EL (cell line): ENCODE measurements at places on chromosomes 4 and X.

- DNase-seq, result peak; percentile 56
Observed at GRCh38 chr4:138576684-138577083, 334.5 kb upstream of the SLC7A11 start.

DNA sequence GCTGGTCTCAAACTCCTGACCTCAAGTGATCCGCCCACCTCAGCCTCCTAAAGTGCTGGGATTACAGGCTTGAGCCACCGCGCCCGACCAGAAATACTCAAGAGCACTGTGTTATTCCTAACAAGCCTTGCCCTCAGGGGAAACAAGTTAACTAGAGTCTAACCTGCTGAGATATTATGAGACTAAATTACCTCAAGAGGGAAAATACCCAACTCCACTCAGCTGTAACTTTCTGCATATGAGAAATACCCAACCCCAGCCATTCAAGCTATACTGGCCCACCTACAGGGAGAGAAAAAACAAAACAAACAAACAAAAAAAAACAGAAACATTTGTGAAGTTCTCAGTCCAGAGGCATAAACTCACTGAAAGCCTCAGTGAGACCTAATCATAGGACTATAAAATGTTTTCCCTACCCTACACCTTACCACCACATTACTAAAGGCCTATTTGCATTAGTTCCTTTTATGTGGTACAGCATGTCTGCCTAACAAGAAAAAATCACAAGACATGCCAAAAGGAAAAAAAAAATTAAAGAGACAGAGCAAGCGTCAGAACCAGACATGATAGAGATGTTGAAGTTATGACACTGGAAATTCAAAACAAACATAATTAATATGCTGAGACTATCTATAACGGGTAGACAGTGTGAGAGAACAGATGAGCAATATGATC, 876.0 kb downstream of the FSTL5 start:
- no peak for DNase-seq

DNA sequence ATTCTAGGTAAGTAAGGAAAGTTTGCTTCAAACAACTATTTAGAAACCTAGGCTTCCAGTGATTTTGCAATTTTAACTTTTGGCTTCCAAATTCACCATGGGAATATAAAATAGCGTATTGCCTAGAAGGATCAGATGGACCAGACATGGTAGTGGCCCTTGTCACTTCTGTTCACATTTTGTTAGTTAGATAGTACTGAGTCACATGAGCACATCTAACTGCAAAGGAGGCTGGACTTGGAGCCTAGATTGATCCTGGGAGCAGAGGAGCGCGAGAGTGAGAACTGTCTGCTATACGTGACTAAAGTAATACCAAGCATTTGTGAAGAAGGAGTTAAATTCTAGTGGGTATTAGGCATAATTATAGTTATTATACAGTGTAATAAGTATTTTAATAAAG, 102.4 kb downstream of the ARHGAP24 start:
- DNase-seq, result no peak

- DNase-seq, result peak; percentile 14
Observed at GRCh38 chr4:187814737-187815465, 180.7 kb upstream of the ZFP42 start.

- no peak for DNase-seq
Observed at GRCh38 chr4:82099928-82100579, 273.7 kb downstream of the HNRNPD start.

DNA sequence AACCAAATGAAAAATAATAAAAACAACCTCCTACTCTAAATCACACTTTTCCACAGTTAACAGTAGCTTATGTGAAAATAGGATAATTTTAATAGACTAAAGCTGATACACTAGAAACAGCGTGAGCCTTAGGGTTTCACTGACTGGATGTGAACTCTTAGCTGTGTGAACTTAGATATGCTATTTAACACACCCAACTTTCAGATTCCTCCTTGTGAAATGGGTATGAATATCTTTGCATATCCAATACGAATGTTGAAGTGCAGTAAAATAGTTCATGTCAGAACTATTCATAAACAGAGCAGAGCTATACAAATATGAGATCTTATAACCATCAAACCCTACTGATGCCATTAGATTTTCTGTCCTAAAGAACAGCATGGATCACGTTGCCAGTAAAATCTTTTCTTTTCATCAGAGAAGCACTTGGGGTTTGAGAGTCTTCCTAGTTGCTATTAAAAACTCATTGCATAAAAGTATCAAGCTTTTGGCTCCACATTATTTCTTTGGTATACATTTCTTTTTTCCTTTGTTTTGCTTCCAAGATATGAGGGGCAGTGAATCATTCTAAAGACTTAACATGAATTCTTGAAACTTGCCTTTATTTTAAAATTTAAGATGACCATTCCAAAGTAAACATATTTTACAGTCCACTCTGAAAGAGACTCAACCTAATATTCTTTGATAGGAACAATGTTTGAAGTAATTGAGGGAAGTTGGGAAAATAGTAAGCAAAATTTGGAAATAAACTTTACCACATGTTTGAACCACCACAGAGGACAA, 102.4 kb downstream of the CPE start:
- no peak for DNase-seq

- DNase-seq, result no peak
Observed at GRCh38 chr4:92299152-92299551, 4.6 kb upstream of the GRID2 start.
